Activated naive CD8-positive, alpha-beta T cell treated with anti-CD3 and anti-CD28 coated beads, Interleukin-2, amount 10 ng/mL, durations not matched to agents 7 days and 5 days (primary cell): ENCODE measurements at places on chromosomes 7 and 10. TPM values are rescaled to one million over a fixed set of nuclear protein-coding genes. Genes with fewer than 3 reads are reported as not detected.

GRCh38 chr7:149191851-149192250 is 3.5 kb upstream of the ZNF282 start:
- H3K4me3 ChIP-seq, result peak overlapping the region; percentile 58
- DNase-seq, result no peak
- H3K27ac ChIP-seq, result no peak overlapping the region
- H3K4me1 ChIP-seq, result peaks cover 13% of the 10 kb centered on the region

DNA sequence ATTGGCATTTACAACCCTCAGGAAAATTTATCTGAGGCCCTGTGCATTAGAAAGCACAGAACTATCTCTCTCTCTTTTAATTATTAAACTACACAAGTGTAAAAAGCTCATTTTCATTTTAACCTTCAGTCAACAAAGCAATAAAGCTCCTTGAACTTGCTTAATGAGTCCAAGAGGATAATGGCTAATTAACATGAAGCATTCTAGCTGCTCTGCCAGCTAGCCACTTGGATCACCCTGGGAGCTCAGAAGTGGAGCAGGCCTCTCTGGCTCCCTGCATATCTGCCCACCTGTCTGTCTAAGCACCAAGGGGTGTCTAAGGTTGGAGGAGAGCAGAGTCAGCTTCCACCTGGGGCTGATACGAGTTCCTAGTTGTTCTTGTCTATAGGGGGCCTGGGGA is 56.0 kb upstream of the SLC35G1 start:
- H3K36me3 ChIP-seq, result no peaks in the 10 kb centered on the region
- H3K4me3 ChIP-seq, result no peak overlapping the region
- H3K27me3 ChIP-seq, result no peaks in the 10 kb centered on the region
- no peaks in the 10 kb centered on the region for H3K4me1 ChIP-seq

The PNLIPRP3 gene
- not detected for total RNA-seq

GRCh38 chr7:76225379-76225778 is 23.7 kb downstream of the SRRM3 start:
- H3K36me3 ChIP-seq, result no peaks in the 10 kb centered on the region
- H3K27ac ChIP-seq, result no peak overlapping the region
- H3K27me3 ChIP-seq, result peaks cover 13% of the 10 kb centered on the region
- no peaks in the 10 kb centered on the region for H3K4me1 ChIP-seq

DNA sequence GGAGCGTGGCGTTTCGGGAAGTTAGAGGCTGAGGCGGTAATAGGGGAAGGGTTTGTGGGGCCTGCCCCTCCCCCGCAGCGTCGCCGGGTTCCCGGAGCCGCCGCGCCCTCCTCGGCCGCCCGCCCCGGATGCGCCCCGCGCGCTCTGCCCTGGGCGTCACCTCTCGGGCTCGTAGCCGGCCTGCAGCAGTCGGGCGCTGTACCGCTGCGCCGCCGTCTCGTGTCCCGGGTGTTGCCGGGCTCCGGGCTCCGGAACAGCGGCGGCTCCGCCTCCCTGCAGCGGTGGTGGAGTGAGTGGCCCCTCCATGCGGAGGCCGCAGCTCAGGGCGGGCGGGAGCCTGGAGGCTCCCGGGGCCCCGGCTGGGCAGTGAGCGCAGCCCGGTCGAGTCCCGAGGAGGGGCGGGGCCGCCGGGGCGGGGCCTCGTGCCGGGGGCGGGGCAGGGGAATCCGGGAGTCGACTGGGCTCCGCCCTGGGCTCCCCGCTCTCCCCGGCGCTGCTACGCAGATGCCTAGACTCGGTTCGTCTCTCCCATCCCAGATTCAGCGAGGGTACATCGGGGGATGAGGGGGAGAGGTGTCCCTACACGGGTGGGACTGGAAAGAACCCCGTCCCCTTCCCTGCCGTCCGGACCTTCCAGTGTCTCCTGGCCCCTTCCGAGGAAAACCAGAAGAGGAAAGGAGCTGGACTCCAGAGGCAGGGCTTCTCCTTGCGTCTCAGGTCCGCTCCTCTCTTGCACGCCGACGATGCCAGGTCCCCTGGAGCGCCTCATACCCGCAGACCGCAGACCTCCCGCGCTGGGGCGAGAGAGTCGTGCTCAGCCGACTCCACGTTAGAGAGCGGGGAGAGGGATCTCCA is at the start of gene IMPDH1:
TSS of gene IMPDH1 (minus strand) at position 387 of the 855 bp plus-strand sequence. CDS start at position 306, 81 bp downstream.
- peaks cover 2% of the 10 kb centered on the region for H3K36me3 ChIP-seq
- peaks cover 26% of the 10 kb centered on the region for H3K4me1 ChIP-seq
- peak within 1 kb of the TSS; percentile 75 for H3K27ac ChIP-seq
- peak within 1 kb of the TSS; percentile 91 for H3K4me3 ChIP-seq
- DNase-seq, result peak; percentile 96

GRCh38 chr7:43905209-43905946 is 1.0 kb downstream of the URGCP start:
- peaks cover 6% of the 10 kb centered on the region for H3K36me3 ChIP-seq
- H3K4me1 ChIP-seq, result peaks cover 23% of the 10 kb centered on the region
- peak overlapping the region; percentile 93 for H3K27ac ChIP-seq
- no peak for DNase-seq
- H3K27me3 ChIP-seq, result no peaks in the 10 kb centered on the region

GRCh38 chr7:154541606-154542005 is 461.3 kb downstream of the PAXIP1 start:
- no peak for DNase-seq
- peaks cover 4% of the 10 kb centered on the region for H3K4me1 ChIP-seq
- H3K27me3 ChIP-seq, result no peaks in the 10 kb centered on the region
- H3K4me3 ChIP-seq, result no peak overlapping the region
- H3K36me3 ChIP-seq, result no peaks in the 10 kb centered on the region

DNA sequence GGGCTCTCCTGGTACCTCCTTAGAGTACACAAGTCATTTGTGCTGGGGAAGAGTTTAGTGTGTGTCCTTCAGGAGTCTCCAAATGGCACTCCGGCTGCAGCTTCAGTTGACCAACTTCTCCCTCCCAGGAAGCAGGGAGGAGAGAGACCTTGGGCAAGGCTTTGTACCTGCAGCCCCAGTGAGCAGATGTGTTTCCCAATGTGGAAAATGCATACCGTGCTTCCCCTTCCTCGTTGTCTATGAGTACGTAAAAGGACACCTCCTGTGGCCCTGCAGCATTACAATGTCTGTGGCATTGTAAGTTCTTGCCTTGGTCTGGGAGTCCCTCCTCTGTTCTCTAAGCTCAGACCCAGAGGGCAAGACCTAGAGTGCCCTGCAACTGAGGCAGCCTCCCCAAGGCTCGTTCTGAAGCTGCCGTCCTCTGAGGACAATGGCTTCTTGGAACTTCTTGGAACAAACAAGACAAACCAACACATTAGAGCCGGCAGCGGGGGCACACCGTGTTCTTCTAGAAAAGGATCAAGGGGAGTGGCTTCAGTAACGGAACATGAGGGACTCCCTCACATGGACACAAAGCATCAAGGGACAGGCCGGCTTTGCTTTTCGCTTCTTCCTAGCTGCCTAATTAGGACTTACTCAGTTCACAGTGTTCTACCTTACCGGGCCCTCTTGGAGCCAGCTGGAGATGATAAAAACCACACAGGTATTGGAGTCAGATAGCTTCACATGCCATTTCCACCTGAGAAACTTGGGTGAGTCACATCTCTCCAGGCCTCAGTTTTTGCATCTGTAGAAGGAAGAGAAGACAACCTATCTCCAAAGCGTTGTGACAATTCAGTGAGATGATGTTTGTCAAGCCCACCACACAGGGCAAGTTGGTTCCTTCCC is 20.9 kb upstream of the PPA1 start:
- H3K27ac ChIP-seq, result no peak overlapping the region
- H3K36me3 ChIP-seq, result no peaks in the 10 kb centered on the region
- no peak overlapping the region for H3K4me3 ChIP-seq
- peaks cover 6% of the 10 kb centered on the region for H3K4me1 ChIP-seq

The SLC26A5 gene
- 0.54 TPM for total RNA-seq

DNA sequence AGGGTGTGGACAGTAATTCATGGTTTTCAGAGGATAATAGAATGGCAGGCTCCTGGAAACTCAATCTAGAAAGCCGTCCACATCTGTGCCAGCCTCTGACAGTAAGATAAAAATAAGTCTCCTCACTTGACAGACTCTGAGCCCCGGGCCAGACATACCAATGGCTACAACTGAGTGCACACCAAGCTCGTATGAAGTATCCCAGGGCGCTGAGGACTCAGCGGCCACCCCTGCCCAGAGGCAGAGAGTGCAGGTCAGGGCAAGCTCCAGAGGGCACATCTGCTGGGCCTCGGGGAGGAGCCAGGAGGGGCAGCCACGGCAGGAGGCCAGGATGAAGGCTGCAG is 262.8 kb upstream of the TCERG1L start:
- DNase-seq, result no peak
- H3K4me3 ChIP-seq, result no peak overlapping the region
- no peaks in the 10 kb centered on the region for H3K4me1 ChIP-seq
- no peaks in the 10 kb centered on the region for H3K36me3 ChIP-seq
- H3K27me3 ChIP-seq, result no peaks in the 10 kb centered on the region
- no peak overlapping the region for H3K27ac ChIP-seq

DNA sequence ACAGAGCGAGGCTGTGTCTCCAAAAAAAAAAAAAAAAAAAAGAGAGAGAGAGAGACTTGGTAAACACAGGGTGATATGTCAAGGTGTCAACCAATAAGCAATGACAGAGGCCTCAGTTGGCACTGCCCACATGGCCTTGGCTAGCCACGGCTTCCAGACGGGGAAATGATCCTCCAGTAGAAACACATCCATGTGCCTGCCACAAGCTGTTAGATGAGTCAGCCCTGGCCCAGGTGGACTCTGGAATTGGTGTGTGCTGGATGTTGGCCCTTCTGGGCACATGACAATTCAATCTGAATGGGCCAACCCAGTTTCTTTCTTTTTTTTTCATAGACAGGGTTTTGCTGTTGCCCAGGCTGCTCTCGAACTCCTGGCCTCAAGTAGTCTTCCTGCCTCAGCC is 13.7 kb downstream of the RFC2 start:
- no peaks in the 10 kb centered on the region for H3K27me3 ChIP-seq
- DNase-seq, result no peak
- peaks cover 25% of the 10 kb centered on the region for H3K4me1 ChIP-seq
- no peak overlapping the region for H3K4me3 ChIP-seq
- H3K36me3 ChIP-seq, result peaks cover 32% of the 10 kb centered on the region

- no peak overlapping the region for H3K4me3 ChIP-seq
- peaks cover 15% of the 10 kb centered on the region for H3K4me1 ChIP-seq
- peaks cover 48% of the 10 kb centered on the region for H3K27me3 ChIP-seq
Measured at GRCh38 chr7:155814316-155815276, 2.3 kb upstream of the SHH start.

The TMEM176B gene
- 0.82 TPM for total RNA-seq

DNA sequence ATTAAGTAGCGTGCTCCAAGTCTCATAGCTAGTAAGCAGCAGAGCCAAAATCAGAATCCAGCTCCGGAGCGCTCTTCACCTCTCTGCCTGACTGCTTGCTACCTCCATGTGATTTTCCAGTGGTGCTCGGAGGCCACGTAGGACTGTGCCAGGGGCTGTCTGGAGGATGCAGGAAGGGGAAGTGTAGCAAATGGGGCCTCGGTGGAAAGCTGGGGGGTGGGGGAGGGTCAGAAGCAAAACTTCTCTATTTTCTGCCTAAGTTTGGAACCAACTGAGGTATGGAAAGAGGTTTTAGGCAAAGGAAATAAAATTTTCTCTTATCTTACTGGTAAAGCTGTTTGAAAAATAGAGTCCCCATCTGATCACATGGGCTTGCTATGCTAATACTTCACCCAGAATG is 108.7 kb downstream of the TBXAS1 start:
- H3K27ac ChIP-seq, result no peak overlapping the region
- H3K36me3 ChIP-seq, result no peaks in the 10 kb centered on the region
- H3K4me3 ChIP-seq, result no peak overlapping the region
- peaks cover 7% of the 10 kb centered on the region for H3K4me1 ChIP-seq
- no peak for DNase-seq
- H3K27me3 ChIP-seq, result peaks cover 6% of the 10 kb centered on the region

- no peak for DNase-seq
- peaks cover 2% of the 10 kb centered on the region for H3K27me3 ChIP-seq
- no peaks in the 10 kb centered on the region for H3K4me1 ChIP-seq
- H3K27ac ChIP-seq, result no peak overlapping the region
- H3K36me3 ChIP-seq, result no peaks in the 10 kb centered on the region
Measured at GRCh38 chr10:131652438-131653139, 248.2 kb upstream of the PPP2R2D start.

DNA sequence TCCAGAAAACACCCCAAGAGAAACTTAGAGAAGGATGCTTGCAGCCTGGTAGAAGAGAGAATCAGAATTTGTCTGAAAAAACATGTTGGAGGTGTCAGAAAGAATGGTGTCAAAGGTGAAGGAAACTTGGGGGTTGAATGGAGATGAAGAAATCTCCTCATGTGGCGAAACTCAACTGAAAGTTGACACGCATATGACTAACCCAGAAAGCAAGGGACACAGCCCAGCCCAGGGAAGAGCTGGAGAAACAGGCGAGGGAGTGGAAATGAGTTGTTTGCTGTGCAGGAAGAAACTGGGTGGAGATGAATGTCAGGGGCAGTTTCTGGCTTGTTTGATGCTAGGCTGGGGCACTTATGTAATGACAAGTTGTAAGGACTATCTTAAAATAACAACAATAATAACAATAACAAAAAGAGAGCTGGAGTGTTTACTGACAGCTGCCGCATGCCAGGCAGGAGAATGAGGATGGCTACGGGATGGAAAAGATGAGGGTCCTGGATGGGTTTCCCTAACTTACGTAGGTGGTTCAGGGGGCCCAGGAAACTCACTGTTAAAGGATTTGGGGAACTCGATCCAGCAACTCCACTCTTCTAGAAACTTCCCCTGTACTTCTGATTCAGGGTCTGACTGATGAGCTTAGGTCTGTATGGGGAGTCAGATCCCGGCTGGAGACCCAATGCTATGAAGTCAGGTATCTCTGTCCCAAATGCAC is 57.4 kb downstream of the MAP3K8 start:
- peaks cover 62% of the 10 kb centered on the region for H3K4me1 ChIP-seq
- H3K27ac ChIP-seq, result peak overlapping the region; percentile 56
- H3K27me3 ChIP-seq, result peaks cover 9% of the 10 kb centered on the region
- no peak overlapping the region for H3K4me3 ChIP-seq

The FGL2 gene
- total RNA-seq, result 10.7 TPM

DNA sequence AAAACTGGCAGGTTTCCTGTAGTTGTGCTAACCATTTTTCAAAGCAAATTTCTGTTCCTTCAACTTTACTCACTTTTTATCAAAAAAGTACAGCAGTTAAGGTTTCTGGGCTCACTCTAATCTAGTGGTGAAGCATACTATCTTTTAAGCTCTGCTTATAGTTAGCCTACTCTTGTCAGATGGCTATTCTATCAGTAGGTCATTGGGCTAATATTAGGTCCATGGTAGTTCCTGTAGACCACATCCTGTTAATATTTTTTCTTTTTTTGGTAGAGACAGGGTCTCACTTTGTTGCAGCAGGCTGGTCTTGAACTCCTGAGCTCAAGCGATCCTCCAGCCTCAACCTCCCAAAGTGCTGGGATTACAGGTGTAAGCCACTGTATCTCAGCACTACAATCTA is 27.9 kb upstream of the NRCAM start:
- H3K27ac ChIP-seq, result no peak overlapping the region
- no peak for DNase-seq
- no peaks in the 10 kb centered on the region for H3K27me3 ChIP-seq
- H3K4me1 ChIP-seq, result no peaks in the 10 kb centered on the region
- H3K4me3 ChIP-seq, result no peak overlapping the region

The TFEC gene
- 1.3 TPM for total RNA-seq
